Bronchial epithelial cell (primary cell): ENCODE measurements at places on chromosomes 5 and 9. TPM values are rescaled to one million over a fixed set of nuclear protein-coding genes. Genes with fewer than 3 reads are reported as not detected.

IL4 gene
- not detected in 2 replicates for total RNA-seq

RMND5B gene
- 42.9 and 46.5 TPM in 2 replicates for total RNA-seq

LRRC14B gene
- not detected in 2 replicates for total RNA-seq

PRRX2 gene
- total RNA-seq, result 0.13 TPM in 1 of 2 replicates, not detected in the other

STING1 gene
- 2.8 and 2.9 TPM in 2 replicates for total RNA-seq

SCGB3A1 gene
- not detected in 2 replicates for total RNA-seq

SPINK13 gene
- not detected in 2 replicates for total RNA-seq

LECT2 gene
- not detected in 2 replicates for total RNA-seq

SEMA6A gene
- 0.53 and 0.64 TPM in 2 replicates for total RNA-seq

LVRN gene
- total RNA-seq, result 0.26 and 0.38 TPM in 2 replicates

SCGB3A2 gene
- total RNA-seq, result not detected in 2 replicates

SNCAIP gene
- 0.26 TPM in 1 of 2 replicates, not detected in the other for total RNA-seq

SLCO6A1 gene
- under 0.01 TPM in 1 of 2 replicates, not detected in the other for total RNA-seq

PGGT1B gene
- 18.4 and 28.9 TPM in 2 replicates for total RNA-seq

MRRF gene
- 30.7 and 52.7 TPM in 2 replicates for total RNA-seq

LCN2 gene
- 48.4 and 110 TPM in 2 replicates for total RNA-seq

AJM1 gene
- 1.1 and 1.8 TPM in 2 replicates for total RNA-seq

ECM2 gene
- 0.26 and 0.90 TPM in 2 replicates for total RNA-seq

SMIM15 gene
- total RNA-seq, result 104 and 110 TPM in 2 replicates

LEAP2 gene
- total RNA-seq, result 0.13 and 0.53 TPM in 2 replicates

SPACA9 gene
- 0.79 and 2.3 TPM in 2 replicates for total RNA-seq

PCDHGA1 gene
- under 0.01 and 0.26 TPM in 2 replicates for total RNA-seq

C9 gene
- not detected in 2 replicates for total RNA-seq

CCL27 gene
- total RNA-seq, result 0.26 TPM in 1 of 2 replicates, not detected in the other

TUSC1 gene
- 10.9 and 20.5 TPM in 2 replicates for total RNA-seq

PALM2AKAP2 gene
- total RNA-seq, result 1.3 and 5.0 TPM in 2 replicates

PCDHB12 gene
- 0.13 TPM in 1 of 2 replicates, not detected in the other for total RNA-seq

DRD1 gene
- total RNA-seq, result not detected in 2 replicates

TAS2R1 gene
- not detected in 2 replicates for total RNA-seq

F2RL2 gene
- total RNA-seq, result under 0.01 TPM in 1 of 2 replicates, not detected in the other

NTNG2 gene
- total RNA-seq, result under 0.01 TPM in 1 of 2 replicates, not detected in the other

PCDHA4 gene
- 0.26 and 0.77 TPM in 2 replicates for total RNA-seq

PCDHGA7 gene
- under 0.01 and 0.51 TPM in 2 replicates for total RNA-seq

BSPRY gene
- 1.8 and 20.4 TPM in 2 replicates for total RNA-seq

OXCT1 gene
- 15.3 and 20.5 TPM in 2 replicates for total RNA-seq

TAF1L gene
- under 0.01 TPM in 1 of 2 replicates, not detected in the other for total RNA-seq

IL31RA gene
- total RNA-seq, result 0.13 and 0.26 TPM in 2 replicates

FANCG gene
- total RNA-seq, result 7.6 and 9.7 TPM in 2 replicates

SPINK6 gene
- total RNA-seq, result not detected in 2 replicates

OLFM1 gene
- 0.13 and 0.26 TPM in 2 replicates for total RNA-seq

C1QTNF2 gene
- total RNA-seq, result not detected in 2 replicates

ITK gene
- total RNA-seq, result not detected in 2 replicates

C5orf47 gene
- under 0.01 and 0.13 TPM in 2 replicates for total RNA-seq

PCDHGB4 gene
- total RNA-seq, result 2.1 and 3.1 TPM in 2 replicates

ASS1 gene
- 396 and 415 TPM in 2 replicates for total RNA-seq

LCN9 gene
- not detected in 2 replicates for total RNA-seq

CAPSL gene
- not detected in 2 replicates for total RNA-seq

PIP5K1B gene
- total RNA-seq, result 2.9 and 5.9 TPM in 2 replicates

INSYN2B gene
- 0.53 TPM in 1 of 2 replicates, not detected in the other for total RNA-seq

SLC34A1 gene
- not detected in 2 replicates for total RNA-seq

SOX30 gene
- total RNA-seq, result under 0.01 TPM in 1 of 2 replicates, not detected in the other

ENC1 gene
- 3.5 and 3.9 TPM in 2 replicates for total RNA-seq

PCAT7 gene
- total RNA-seq, result not detected in 2 replicates

CDH12 gene
- not detected in 2 replicates for total RNA-seq

FOXI1 gene
- not detected in 2 replicates for total RNA-seq

SPOCK1 gene
- total RNA-seq, result 6.8 and 8.2 TPM in 2 replicates

GCNT1 gene
- 3.7 and 4.5 TPM in 2 replicates for total RNA-seq

ORM2 gene
- not detected in 2 replicates for total RNA-seq
